ENCODE measurements at places on chromosomes 5 and 9. TPM values are rescaled to one million over a fixed set of nuclear protein-coding genes. Genes with fewer than 3 reads are reported as not detected.

DNA sequence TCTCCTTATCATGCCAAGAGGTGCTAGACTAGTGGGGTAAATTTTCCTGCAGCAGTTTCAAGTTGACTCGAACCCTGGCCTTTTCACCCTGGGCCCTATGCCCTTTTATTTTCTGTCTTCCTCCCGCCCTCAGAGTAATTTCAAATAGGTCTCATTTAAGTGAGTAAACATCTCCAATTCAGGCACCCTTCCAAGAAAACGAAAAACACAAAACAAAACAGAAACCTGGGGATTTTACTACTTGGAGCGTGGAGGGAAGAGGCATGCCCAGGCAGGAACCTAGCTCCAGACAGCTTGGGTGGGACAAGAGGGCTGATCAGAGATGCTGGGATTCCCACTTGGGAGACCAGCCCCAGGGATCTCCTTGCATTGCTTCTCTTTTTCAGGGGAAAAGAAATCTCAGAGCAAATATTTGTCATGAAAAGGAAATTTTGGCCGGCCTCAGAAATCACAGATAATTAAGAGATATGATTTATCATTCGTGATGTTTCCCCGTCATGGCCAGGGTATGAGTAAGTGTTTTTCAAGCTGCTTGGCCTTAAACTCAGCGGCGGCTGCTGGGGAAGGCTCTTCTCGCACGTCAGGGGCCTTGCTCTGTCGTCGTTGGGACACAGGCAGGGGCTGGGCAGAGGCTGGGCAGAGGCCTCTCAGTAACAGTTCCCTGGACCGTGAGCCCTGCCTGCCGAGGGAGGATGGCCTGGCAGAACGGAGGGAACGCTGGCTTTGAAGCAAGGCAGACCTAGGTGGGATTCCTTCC is 248.6 kb upstream of the KLF4 start:
- DNase-seq = peak; percentile 90

Gene SNCB
- total RNA-seq = 0.83 TPM

Gene CCDC192
- total RNA-seq = not detected

Gene CD72
- total RNA-seq = 1.4 TPM

DNA sequence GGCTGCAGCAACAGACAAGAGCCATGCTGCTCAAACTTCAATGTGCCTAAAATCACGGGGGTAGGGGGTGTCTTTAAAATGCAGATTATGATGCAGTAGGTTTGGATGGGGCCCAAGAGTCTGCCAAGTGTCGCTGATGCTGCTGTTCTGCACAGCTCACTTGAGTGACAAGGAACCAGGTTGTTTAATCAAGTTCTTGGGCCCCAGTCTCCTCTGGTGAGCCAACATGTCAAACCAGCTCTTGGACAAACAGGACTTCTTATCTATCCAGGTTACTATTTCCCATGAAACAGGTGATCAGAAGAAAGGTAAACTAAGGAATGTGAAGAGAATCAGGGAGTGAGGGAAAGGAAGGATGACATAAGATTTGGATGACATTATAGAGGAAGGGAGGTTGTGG is 78.0 kb downstream of the APBA1 start:
- no peak for DNase-seq

GRCh38 chr5:39080597-39081204 is 6.5 kb upstream of the RICTOR start:
- peak; percentile 57 for DNase-seq

DNA sequence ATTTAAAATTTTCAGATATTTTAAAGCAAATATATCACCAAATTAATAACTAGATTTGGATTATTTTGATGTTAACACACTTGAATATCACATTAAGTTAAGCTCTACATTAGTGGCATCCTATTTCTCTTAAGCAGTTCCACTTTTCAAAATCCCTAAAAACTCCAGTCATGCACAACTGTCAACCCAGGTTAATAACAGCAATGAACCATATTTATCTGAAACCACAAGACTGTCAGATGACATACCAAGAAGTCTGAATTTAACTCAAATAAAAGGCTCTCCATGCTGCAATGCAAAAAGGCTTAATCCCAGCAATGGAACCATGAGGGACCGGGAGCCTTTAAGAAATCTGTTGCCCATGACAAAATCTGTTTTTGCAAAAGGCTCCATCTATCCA is 27.5 kb downstream of the FNIP1 start:
- DNase-seq = peak; percentile 25

DNA sequence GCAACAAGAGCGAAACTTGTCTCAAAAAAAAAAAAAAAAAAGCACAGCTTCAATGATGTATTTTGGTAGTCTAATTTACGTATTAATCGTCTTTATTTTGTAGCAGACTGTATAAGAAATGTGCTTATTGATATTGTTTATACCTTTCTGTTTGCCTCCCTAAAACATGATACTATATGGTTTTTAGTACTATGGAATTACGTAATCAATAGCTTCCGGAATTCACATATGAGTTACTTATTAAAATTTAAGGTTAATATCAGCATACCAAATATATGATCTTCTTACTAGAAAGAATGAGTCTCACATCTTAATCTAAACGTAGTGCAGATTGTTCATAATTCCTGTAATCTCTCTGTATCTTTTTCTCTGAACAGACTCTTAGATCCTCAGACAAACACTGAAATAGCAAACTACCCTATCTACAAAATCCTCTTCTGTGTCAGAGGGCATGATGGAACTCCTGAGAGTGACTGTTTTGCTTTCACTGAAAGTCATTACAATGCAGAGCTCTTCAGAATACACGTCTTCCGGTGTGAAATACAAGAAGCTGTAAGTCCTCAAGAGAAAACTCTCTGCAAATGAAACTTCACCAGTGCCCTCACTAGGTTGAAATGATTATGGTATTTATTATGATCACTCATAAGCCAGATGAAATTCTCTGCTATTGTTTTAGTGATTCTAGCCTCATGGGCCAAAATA is 44.4 kb upstream of the GPR21 start:
- no peak for DNase-seq

DNA sequence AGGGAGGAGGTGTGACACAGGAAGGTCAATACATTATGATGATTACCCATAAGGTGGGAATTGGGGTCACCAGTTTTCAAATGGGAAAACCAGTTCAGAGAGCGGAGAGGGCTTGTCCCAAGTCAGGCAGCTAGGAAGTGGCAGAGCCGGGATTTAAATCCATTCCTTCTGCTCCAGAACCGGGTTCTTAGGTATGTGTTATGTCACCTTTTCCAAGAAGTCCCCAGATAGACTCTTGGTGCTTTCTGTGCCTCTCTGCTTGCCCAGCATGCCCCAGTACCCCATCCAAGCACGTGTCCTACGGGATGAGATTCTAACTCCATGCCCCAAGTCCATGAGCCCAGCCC is 69.9 kb downstream of the LMX1B start:
- DNase-seq = no peak

- DNase-seq = no peak
These were observed 76.8 kb downstream of the LMX1B start for GRCh38 chr9:126690431-126691051.

Gene VLDLR
- 1.1 TPM for total RNA-seq

Gene LRRC70
- 0.17 TPM for total RNA-seq

- no peak for DNase-seq
These were observed 43.6 kb upstream of the CLK4 start for GRCh38 chr5:178670351-178670885.

Gene MCC
- total RNA-seq = 9.2 TPM

DNA sequence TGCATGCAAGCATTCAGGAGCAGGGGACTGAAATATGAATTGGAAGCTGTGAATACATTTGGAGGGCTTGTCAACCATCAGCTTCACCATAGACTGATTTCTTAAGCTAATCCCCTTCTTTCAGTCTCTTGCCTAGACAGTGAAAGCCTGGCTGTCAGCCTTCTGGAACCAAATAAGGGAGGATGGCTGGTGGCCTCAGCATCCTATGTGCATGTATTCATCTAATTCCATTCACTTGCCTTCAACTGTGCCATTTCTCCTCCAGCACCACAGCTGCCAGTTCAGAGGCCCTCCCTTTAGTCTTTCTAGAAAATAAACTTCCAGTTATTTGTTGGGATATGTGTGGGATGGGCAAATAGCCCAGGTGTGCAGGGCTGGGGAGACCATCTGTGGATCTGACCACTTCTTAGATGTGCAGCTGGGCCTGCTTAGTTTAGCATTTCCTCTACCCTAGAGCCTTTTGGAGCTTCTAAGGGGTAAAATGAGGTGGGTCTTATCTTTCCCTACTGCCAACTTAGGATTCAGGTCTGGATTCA is 62.1 kb downstream of the AOPEP start:
- DNase-seq = no peak

Gene C5orf58
- total RNA-seq = not detected

GRCh38 chr5:174501461-174502069 is 222.8 kb upstream of the MSX2 start:
- no peak for DNase-seq

Measured in LHCN-M2 (cell line).